ENCODE measurements at places on chromosomes 12 and 14. TPM values are rescaled to one million over a fixed set of nuclear protein-coding genes. Genes with fewer than 3 reads are reported as not detected.

- DNase-seq, result no peak
Observed at GRCh38 chr12:20264608-20265114, 103.7 kb upstream of the PDE3A start.

The C12orf50 gene
- under 0.01 TPM for total RNA-seq

DNA sequence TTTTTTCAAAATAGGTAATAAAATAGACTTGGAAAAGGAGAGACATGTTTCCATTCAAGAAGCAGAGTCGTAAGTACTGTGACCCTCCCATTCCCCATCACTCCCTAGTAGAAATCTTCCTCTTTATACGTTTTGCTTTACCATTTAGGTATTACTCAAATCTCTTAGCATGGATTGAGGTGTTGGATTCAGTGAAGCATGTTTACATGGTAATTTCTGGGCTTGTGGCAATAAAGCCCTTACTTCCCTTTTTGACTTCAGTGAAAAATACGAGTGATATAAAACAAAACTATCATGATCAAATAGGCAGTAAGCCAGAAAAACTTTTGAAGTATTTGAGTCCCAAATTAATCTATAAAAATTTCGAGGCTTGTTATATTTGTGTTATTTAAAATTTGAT lies 27.4 kb downstream of the RAB21 start:
- DNase-seq, result no peak

DNA sequence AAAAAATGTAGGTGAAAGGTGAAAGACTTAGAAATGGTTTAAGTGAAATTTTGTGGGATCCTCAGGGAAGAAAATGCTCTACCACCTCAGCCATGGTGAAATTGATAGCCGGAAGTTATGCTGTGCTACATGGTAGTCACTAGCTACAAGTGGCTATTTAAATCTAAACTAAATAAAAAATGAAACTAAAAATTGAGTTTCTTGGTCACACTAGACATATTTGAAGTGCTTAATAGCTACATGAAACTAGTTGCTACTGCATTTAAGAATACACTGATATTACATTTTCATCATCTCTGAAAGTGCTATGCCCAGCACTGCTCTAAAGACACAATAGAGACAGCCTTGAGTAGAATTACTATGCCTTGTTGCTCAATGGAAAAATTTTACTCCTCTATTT lies 10.3 kb upstream of the SLCO1B3 start:
- no peak for DNase-seq

DNA sequence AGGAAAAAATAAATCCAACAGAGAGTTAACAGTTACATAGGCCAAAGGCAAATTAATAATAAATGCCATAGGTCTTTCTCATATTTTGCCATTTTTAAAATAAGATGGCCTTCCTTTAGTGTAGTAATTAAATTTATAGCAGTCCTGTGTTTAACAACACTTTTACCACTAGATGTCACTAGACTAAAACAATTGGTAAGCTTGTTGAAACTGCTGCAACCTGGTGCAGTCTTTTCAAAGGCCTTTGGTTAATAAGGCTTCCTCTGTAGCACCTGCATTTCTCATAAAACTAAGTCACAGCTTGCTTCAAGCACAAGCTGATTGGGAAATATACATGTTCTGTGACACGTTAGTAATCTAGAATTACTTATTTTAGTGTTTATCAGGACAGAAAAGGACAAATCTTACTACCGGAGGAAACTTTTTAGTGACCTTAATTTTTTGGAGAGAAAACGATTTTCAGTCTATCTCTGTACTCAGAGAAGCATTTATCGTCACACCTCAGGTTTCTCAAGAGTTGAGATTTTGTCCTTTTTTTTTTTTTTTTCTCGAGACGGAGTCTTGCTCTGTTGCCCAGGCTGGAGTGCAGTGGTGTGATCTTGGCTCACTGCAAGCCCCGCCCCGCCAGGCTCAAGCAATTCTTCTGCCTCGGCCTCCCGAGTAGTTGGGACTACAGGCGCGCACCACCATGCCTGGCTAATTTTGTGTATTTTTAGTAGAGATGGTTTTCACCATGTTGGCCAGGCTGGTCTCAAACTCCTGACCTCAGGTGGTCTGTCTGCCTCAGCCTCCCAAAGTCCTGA lies 20.0 kb downstream of the BORCS5 start:
- DNase-seq, result peak; percentile 73

- peak; percentile 81 for DNase-seq
Observed at GRCh38 chr12:72010356-72010755, 71.7 kb downstream of the TPH2 start.

DNA sequence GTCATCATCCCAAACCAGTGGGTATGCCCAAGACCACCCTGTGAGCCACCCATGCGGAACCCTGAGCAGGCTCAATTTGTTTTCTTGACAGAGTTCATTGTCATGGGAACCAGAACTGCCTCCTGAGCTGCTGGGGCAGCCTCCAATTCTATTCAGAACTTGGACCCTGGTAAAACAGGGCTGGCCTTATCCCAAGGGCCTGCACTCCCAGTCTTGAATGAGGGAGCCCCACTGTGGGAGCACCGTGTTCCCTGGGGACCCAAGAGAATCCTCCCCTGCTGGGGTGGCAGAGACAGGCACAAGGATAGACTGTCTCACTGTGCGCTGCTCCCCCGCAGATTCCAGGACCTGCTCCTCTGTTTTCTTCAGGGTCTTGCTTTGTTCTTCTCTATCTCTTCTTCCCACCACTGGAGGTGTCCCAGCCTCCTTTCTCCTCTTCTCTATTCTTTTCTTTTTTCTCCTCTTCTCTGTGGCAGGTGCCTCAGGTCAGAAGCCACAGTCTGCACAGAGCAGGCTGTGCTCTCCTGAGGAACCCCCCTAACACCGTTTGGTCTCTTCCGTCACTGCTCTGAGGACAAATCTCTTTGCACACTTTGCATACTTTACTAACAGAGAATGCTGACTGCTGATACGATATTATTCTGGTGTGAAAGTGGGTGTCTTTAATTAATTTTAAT lies 31.2 kb upstream of the CHPT1 start:
- DNase-seq, result no peak

The FAM186B gene
- total RNA-seq, result 0.51 TPM

DNA sequence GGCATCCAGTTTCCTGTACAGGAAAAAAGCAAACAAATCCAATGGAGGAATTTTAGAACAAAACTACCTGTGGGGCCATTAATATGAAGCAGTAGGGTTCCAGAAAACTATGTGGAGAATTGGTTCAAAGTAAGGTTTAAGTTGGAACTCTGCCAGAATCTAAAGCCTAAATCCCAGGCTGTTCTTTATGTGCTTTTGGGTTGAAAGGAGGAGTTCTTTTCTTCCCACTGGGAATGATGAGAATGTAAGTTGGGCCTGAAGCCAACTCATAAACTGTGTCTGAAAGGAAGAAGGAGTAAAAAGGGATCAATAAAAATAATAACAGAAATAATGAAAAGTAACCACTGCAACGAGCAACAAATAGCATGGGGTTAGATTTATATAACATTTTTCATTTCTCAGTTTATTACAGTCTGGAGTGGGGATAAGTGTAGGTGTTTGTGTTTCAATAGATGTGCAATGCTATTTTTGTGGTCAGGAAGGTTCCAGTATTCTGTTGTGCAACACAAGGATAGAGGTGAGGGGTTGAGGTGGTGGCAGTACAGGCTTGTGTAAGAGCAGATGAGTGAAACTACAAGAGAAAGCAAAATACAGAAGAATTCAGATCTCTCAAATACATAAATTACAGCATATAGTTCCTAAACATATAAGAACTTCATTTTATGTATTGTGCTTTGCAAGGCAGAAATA lies 373.6 kb downstream of the EMP1 start:
- no peak for DNase-seq

The PTCSC3 gene
- total RNA-seq, result not detected

GRCh38 chr12:52419656-52420055 lies 13.5 kb upstream of the KRT82 start:
- peak; percentile 34 for DNase-seq

DNA sequence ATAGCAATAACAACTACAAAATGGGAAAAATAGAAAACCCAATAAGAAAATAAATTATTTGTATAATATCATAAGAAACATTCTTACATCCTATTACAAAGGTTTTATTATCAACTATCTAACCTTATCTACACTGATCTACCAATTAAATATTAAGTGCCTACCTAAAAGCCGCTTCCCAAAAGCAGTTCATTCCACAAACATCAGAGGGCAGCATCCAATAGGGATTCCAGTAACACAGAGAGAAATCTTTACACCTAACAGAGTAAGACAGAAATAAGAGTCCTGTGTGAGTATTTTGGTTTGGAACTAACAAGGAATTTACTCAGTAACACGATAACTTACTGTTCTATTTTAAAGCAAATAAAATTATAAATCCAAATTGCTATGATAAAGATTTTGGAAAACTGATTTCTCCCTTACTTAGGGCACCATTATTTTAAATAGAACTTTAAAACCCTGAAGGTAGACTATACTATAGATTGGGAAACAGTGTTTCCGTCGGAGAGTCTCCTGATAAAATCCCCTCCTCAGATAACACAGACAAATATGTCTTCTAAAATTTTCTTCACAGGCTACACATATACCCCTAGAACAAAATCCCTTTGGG lies 15.0 kb downstream of the GXYLT1 start:
- peak; percentile 73 for DNase-seq

DNA sequence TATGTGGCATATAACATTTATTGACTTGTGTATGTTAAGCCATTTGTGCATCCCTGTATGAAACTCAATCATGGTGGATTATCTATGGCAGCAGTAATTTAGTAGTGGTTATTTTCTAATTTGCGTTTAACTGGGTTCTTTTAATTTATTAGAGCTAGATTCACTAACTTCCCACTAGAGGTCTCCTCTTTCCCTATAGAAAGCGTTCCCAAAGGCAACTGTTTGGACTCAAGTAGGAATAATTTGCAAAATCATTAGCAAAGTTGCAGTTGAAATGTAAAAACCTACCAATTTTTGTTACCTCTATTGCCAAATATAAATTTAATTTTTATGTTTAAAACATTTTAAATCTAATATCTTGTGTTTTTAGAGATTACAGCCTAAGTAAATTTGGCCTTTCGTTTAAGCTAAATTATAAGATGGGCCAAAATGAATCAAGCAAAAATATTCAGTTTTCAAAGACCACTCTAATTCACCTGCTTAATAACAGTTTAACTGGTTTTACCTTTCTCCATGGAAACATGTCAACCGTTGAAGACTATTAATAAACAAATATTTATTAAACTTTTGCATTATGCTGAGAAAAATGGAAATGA lies 6.0 kb downstream of the DMAC2L start:
- DNase-seq, result peak; percentile 38

The SELPLG gene
- total RNA-seq, result 0.51 TPM

- DNase-seq, result no peak
Observed at GRCh38 chr12:105359856-105360255, 29.4 kb downstream of the C12orf75 start.

GRCh38 chr14:83217492-83217891 lies 1683.8 kb upstream of the SEL1L start:
- peak; percentile 1 for DNase-seq

GRCh38 chr12:20549108-20549719 lies 145.9 kb upstream of the SLCO1C1 start:
- peak; percentile 21 for DNase-seq

DNA sequence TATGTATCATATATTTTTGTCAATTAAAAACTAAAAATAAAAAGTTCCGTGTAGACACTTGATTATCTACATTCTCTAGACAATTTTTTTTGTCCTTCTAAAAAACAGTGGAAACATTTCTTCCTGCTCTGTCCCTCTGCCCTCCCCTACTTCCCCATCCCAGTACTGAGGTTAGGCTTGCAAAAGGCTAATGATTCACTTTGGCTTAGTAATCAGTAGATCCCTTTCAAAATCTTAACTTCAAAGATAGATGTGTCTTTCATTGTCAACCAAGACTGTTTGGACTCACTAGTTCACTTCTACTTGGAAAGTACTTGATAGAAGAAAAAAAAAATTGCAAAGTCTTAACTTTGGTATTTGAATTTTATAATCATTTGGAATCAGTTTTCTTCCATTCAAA lies 3.8 kb downstream of the SETD3 start:
- DNase-seq, result no peak

GRCh38 chr12:112875608-112876007 lies 31.2 kb upstream of the OAS1 start:
- DNase-seq, result no peak

- DNase-seq, result peak; percentile 90
Observed at GRCh38 chr14:68841016-68841809, 48.3 kb upstream of the ZFP36L1 start.

DNA sequence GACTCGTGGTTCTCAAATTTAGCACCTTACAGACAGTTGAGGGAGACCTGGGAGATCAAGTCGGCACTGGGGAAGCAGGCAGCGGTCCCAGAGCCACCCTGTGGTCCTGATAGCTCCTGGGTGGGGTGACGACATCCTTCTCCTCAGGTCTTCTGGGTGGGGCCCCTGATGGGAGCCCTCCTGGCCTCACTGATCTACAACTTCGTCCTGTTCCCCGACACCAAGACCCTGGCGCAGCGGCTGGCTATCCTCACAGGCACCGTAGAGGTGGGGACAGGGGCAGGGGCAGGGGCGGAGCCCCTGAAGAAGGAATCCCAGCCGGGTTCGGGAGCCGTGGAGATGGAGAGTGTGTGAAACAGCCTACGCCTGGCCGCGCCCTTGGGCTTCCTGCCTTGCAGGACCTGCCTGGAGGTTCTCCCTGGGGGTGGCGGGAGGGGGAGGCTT lies 2.6 kb downstream of the AQP6 start:
- DNase-seq, result no peak

GRCh38 chr12:87756111-87756510 lies 273.1 kb downstream of the C12orf50 start:
- DNase-seq, result peak; percentile 98

GRCh38 chr14:65959563-65960024 lies 526.6 kb upstream of the CCDC196 start:
- DNase-seq, result no peak
